ENCODE measurements at places on chromosomes 3 and 15.
A peak's percentile ranks its signal among the peaks of the same experiment; 100 is the strongest.

DNA sequence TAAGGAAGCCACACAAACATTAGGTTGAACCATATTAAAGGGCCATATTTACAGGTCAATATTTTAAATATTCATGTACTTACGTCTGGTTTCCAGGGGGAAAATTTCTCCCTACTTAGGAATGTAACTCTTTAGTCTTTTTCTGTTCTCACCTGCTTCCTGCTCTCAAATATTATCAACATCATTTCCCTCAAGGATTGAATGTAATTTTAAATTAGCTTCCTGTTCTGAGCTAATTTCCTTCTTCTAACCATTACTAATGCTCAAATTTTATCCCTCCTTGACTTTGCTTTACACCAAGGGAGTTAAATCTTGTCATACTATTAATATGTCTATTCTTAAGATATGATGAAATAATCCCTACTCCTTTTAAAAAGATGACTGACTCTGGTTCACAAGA, 103.4 kb upstream of the UBP1 start:
- H3K36me3 ChIP-seq = peaks cover 1% of the 10 kb centered on the region
- no peak for DNase-seq
- no peak overlapping the region for H3K27ac ChIP-seq
- no peaks in the 10 kb centered on the region for H3K27me3 ChIP-seq
- no peaks in the 10 kb centered on the region for H3K4me1 ChIP-seq

DNA sequence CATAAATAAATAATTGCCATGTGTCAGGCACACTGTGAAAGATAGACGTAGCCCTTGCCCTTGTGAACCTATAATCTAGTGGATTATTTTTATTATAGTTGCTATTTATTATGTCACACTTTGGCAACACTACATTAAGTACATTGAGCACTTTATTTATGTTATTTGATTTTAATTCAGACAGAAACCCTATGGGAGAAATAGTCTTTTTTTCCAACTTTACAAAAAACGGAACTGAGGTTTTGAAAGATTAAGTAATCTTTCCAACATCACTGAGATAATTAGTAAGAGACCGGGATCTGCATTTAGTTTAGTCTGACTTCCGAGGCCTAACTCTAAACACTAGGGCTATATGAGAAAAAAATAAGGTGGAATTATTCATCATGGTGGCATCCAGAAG, 2.8 kb upstream of the FILIP1L start:
- no peak overlapping the region for H3K4me3 ChIP-seq
- no peaks in the 10 kb centered on the region for H3K36me3 ChIP-seq
- DNase-seq = no peak
- no peak overlapping the region for H3K27ac ChIP-seq

DNA sequence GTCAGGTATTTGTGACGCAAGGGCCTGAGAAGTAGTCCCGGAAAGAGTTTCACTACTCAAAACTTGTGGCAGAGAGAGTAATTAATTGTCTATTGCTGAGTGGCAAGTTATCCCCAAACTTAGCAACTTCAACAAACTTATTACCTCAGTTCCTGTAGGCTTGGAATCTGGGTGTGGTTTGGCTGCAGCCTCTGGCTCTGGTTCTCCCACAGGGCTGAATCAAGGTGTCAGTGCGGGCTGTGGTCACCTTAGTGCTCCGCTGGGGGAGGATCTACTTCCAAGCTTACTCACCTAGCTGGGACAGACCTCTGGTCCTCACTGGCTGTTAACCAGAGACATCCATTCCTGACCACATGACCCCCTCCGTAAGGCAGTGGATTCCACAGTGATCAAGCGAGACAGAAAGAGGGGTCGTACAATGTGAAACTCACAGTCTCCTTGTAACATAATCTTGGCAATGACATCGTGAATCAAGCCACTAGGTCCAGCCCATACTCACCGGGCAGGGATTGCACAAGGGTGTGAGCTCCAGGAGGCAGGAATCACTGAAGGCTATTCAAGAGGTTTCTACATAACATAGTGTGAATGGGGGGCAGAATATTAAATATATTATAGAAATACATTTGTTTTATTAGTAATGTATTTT, 138.3 kb downstream of the RYR3 start:
- H3K4me1 ChIP-seq = no peaks in the 10 kb centered on the region
- H3K27ac ChIP-seq = no peak overlapping the region
- no peak overlapping the region for H3K4me3 ChIP-seq
- no peak for DNase-seq

- no peak overlapping the region for H3K27ac ChIP-seq
- H3K4me3 ChIP-seq = no peak overlapping the region
- no peak for DNase-seq
- no peaks in the 10 kb centered on the region for H3K4me1 ChIP-seq
- H3K36me3 ChIP-seq = no peaks in the 10 kb centered on the region
- H3K27me3 ChIP-seq = no peaks in the 10 kb centered on the region
Observed at GRCh38 chr3:99483841-99484240, 154.6 kb upstream of the COL8A1 start.

DNA sequence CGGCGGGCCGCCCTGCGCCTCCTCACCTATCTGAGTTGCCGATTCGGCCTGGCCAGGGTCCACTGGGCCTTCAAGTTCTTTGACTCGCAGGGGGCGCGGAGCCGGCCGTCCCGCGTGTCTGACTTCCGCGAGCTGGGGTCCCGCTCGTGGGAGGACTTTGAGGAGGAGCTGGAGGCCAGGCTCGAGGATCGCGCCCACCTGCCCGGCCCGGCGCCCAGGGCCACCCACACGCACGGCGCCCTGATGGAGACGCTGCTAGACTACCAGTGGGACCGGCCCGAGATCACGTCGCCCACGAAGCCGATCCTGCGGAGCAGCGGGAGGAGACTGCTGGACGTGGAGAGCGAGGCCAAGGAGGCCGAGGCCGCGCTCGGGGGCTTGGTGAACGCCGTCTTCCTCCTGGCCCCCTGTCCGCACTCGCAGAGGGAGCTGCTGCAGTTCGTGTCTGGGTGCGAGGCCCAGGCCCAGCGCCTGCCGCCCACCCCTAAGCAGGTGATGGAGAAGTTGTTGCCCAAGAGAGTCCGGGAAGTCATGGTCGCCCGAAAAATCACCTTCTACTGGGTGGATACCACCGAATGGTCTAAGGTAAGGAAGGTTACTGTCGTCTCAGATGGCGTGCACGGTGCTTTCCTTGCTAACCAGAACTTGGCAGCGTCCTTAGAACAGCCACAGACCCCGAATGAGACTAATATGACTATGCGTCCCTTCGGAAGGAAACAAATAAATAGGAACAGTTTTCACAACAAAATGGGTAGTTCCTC, 567 bp downstream of the TICRR start:
- DNase-seq = peak; percentile 40
- peaks cover 13% of the 10 kb centered on the region for H3K4me1 ChIP-seq
- no peaks in the 10 kb centered on the region for H3K27me3 ChIP-seq
- peak overlapping the region; percentile 75 for H3K4me3 ChIP-seq
- H3K27ac ChIP-seq = no peak overlapping the region

- DNase-seq = no peak
- H3K36me3 ChIP-seq = no peaks in the 10 kb centered on the region
- no peak overlapping the region for H3K27ac ChIP-seq
Observed at GRCh38 chr15:76114561-76114960, 54.8 kb downstream of the TMEM266 start.

DNA sequence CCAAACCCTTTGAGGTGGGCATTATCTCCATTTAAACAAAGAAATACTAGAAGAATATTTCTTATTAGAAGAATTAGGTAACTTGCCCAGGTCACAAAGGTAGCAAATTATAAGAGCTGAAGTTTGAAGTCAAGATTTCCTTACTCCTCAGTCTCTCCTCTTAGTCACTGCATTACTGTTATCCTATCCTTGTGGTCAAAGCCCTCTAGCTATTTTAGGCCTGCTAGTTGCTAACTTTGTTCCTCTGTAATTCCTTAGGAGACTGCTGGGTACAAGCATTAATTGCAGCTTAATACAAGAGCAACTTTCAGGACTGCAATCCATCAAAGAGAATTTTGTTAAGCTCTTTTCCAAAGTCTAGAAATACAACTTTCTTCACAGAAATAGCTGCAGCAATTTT, 528.2 kb downstream of the ZIC1 start:
- H3K36me3 ChIP-seq = no peaks in the 10 kb centered on the region
- H3K27ac ChIP-seq = no peak overlapping the region
- no peaks in the 10 kb centered on the region for H3K4me1 ChIP-seq
- no peaks in the 10 kb centered on the region for H3K27me3 ChIP-seq
- H3K4me3 ChIP-seq = no peak overlapping the region

DNA sequence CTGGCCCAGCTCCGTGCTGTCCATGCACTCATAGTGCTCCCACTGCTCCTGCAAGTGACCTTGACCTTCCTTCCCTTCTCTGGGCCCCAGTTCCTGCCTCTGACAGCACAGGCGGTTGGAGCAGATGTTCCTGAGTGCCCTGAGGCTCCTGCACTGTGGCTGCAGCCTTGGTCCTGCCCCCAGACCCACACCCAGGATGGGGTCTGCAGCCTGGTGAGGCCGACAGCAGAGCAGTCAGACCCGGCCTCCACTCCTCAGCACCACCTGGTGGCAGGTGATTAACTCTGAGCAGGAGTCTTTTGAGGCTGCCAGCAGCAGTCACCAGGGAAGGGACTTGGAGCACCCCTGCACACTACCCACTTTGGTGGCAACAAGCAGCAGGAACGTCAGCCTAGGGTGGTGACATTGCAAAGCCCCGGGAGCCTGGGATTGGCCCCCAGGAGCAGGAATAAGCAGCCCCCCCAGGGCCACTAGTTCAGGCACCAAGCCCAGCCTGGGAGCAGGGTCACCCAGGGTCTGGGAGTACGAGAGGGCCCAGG, 64.6 kb downstream of the CYP11A1 start:
- no peak overlapping the region for H3K27ac ChIP-seq
- no peaks in the 10 kb centered on the region for H3K4me1 ChIP-seq
- H3K36me3 ChIP-seq = no peaks in the 10 kb centered on the region
- DNase-seq = peak; percentile 45

- H3K4me3 ChIP-seq = no peak overlapping the region
- H3K36me3 ChIP-seq = no peaks in the 10 kb centered on the region
- DNase-seq = no peak
- H3K27ac ChIP-seq = no peak overlapping the region
Observed at GRCh38 chr3:23085261-23085660, 117.9 kb upstream of the UBE2E2 start.

DNA sequence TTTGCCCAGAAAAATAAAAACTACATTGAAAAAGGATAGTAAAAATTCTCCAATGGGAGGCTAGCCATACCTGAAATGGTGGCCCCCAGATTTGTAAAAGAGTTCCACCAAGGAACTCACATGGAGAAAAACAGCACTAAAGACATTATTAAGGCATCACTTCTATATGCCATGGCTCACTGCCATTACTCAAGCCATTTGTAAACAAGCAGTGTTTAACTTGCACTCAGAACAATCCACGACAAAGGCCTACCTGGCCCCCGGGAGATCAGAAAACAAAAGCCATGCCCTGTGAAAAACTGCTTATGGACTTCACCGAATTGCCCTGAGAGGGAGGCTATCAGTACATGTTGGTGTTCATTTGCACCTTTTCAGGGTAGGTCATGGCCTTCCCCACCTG, 19.6 kb downstream of the CCR8 start:
- H3K4me3 ChIP-seq = no peak overlapping the region
- no peak for DNase-seq
- no peak overlapping the region for H3K27ac ChIP-seq
- H3K36me3 ChIP-seq = no peaks in the 10 kb centered on the region

- DNase-seq = no peak
- no peak within 1 kb of the TSS for H3K27ac ChIP-seq
- no peak within 1 kb of the TSS for H3K4me3 ChIP-seq
- H3K27me3 ChIP-seq = no peaks in the 10 kb centered on the region
Observed at GRCh38 chr3:15521573-15521965, at the start of gene COLQ. TSS of gene COLQ (minus strand) at chr3:15521706. CDS start at chr3:15521625, 81 bp downstream.

- DNase-seq = peak; percentile 81
- no peak overlapping the region for H3K4me3 ChIP-seq
- peaks cover 2% of the 10 kb centered on the region for H3K36me3 ChIP-seq
- no peaks in the 10 kb centered on the region for H3K27me3 ChIP-seq
- no peak overlapping the region for H3K27ac ChIP-seq
Observed at GRCh38 chr3:134473868-134474546, 11.8 kb downstream of the ANAPC13 start.

DNA sequence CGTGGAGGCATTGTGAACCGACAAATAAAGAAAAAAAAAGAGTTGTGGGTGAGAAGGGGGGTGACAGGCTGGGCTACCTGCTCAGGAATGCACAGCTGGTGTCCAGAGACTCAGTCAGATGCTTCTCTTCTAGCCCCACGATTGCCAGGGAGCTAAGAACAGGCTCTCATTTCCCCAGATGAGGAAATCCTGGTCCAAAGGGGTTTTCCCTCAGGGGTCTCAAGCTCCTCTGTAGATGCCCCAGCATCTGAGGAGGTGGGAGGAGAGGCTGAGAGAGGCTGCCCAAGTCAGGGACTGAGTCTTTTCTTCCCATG, 35.5 kb downstream of the BNC1 start:
- no peaks in the 10 kb centered on the region for H3K36me3 ChIP-seq
- no peak for DNase-seq
- no peak overlapping the region for H3K27ac ChIP-seq
- no peak overlapping the region for H3K4me3 ChIP-seq

Data from liver (tissue), 10 donors.